ENCODE measurements at places on chromosomes 2 and 18.

DNA sequence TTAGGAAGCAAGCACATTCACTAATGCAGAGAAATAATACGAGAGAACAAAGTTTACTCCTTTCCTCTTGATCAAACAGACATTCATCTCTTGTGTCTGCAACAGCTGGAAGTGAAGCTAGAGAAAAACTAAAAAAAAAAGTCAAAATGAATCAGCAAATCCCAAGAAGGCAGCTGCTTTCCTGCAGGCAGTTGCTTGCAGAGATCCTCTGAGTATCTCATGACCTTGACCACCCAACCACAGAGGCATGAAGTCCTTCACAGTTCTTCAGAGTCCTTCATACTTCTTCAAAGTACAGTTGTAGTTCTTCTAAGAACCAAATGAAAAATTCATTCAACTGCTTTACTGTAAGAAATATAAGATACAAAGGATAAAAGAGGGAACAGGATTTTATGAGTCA lies 97.2 kb upstream of the ACVR1C start:
- DNase-seq, result no peak

- DNase-seq, result no peak
These were observed 138.3 kb downstream of the PXDN start for GRCh38 chr2:1606046-1606400.

DNA sequence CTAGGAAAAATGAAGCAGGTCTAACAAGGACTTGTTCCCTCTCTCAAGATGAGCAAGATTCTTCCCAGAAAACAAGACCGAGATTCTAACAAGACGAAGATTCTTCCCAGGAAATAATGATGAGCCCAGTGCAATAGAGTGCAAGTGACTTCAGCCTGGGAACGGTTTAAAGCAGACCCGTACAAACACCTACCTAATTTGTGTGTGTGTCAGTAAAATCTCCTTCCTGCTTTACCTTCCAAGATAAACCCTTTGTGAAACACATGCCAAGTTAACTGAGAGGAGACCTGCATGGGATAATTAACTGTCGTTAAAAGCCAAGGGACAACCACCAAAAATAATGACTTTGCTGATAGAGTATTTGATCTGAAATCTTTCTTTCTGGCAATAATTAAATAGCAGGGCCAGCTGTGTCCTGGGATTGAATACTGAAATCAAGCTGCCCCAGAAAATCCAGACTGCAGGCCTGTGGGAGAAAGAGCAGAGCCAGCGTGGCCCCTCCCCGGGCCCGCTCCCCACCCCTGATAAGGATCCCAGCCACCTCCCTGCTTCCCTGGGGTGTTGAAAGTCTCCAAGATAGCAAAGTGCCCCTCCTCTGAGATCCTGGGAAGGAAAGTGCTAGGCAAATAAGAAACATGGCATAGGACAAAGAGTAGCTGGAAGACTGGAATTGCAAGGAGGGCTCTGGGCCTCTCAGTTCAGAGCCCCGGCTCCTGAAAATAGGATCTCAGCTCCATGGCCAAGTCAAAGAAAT lies 145.5 kb downstream of the CYP26B1 start:
- DNase-seq, result no peak

GRCh38 chr2:70103531-70104061 lies 16.3 kb downstream of the PCBP1 start:
- no peak for DNase-seq

GRCh38 chr2:237438080-237438940 lies 24.3 kb upstream of the COL6A3 start:
- DNase-seq, result no peak

DNA sequence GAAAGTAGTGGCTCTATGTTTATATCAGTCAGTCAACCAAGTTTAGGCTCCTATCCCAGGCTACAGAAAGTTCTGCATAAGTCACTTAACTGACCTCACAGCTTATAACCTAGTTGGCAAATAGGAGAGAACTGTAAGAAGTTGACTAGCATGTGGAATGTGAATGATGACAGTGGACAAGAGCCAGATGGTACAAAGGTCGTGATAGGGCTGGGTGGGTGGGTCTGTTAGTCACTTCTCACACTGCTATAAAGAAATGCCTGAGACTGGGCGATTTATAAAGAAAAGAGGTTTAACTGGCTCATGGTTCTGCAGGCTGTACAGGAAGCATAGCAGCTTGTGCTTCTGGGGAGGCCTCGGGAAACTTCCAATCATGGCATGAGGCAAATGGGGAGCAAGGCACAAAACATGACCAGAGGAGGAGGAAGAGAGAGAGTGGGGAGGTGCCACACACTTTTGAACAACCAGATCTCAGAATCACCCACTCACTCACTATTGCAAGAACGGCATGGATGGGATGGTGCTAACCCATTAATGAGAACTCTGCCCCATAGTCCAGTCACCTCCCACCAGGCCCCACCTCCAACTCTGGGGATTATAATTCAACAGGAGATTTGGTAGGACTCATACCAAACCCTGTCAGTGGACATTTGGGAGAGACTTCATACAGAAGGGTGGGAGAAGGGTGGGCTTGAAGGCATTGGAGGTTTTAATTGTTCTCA lies 68.8 kb downstream of the LTBP1 start:
- DNase-seq, result no peak

- DNase-seq, result peak; percentile 32
These were observed 34.1 kb downstream of the KIF5C start for GRCh38 chr2:148909114-148909513.

DNA sequence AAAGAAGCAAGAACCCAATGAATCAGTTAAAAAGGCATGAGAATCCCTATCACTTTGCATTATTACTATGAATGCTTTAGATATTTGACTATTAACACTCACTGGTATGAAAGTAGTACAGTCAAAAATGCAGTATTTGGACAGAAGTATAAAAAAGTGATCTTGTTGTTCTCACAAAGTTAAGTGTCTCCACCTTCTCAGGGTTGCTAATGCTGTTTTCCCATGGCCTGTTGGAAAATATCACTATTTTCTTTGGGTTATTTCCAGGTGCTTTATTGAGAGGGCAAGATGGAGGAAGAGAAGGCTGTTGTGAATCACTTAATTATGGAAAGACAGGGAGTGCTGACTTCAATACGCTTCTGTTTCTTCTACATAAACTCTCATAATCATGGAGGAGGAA lies 13.6 kb upstream of the CREB1 start:
- DNase-seq, result no peak

DNA sequence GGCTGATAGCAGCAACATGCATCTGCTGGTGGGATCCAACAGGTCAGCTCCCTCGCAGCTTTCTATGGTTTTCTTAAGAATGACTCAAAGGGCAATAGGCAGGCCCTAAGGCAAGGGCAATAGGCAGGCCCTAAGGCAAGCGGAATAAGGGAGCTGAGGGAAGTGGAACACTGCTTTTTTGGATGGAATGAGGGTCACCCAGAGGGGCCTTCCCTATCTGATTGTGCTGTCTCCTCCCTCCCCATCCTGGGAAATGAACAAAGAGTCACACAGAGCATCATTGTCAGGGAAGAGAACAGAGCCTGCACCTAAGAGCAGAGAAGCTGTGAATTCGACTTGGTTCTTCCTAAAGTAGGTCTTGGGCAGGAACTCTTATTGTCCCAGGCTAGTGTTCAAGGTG lies 43.3 kb upstream of the PTPRM start:
- DNase-seq, result no peak

- DNase-seq, result peak; percentile 99
These were observed 485.1 kb downstream of the NRXN1 start for GRCh38 chr2:50546790-50547189.

GRCh38 chr2:168678153-168678853 lies 124.1 kb upstream of the NOSTRIN start:
- no peak for DNase-seq

GRCh38 chr2:50727636-50728339 lies 304.1 kb downstream of the NRXN1 start:
- DNase-seq, result peak; percentile 61

DNA sequence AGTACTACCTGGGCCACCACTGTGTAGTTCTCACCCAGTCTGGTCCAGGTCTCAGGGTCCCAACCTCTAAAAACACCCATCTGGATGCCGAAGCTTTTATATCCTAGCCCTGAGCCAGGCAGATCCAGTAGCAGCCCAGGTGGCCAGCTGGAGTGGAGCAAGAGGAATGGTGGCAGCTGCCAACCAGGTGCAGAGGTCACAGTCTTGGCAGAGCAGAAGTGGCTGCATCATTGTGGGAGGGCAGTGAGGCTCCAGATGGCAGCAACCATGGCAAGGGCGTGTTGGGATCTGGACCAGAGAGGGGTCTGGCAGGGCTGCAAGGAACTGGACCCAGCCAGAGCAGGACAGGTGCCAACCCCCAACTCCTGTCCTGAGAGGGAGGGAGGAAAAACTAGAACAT lies 72.2 kb upstream of the AGAP1 start:
- no peak for DNase-seq

GRCh38 chr2:168789776-168790175 lies 12.7 kb upstream of the NOSTRIN start:
- no peak for DNase-seq

- DNase-seq, result no peak
These were observed 22.7 kb downstream of the GPR55 start for GRCh38 chr2:230902180-230902899.

DNA sequence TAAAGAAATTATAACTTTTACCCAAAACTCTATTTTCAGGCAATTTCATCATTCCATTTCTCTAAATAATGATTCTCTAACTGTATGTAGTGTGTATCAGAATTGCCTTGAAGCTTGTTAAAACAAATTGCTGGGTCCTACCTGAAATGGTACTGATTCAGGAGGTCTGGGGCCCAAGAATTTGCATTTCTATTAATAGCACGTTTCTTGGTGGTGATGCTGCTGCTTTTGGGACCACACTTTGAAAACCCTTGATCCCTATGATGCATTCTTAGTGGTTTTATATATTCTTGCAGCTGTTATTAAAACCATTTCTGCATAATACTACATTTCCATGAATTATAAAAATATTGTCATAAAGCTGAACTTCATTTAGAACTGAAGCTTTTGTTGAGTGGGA lies 140.7 kb downstream of the NCK2 start:
- DNase-seq, result no peak

GRCh38 chr2:212034841-212035585 lies 503.6 kb downstream of the ERBB4 start:
- no peak for DNase-seq

DNA sequence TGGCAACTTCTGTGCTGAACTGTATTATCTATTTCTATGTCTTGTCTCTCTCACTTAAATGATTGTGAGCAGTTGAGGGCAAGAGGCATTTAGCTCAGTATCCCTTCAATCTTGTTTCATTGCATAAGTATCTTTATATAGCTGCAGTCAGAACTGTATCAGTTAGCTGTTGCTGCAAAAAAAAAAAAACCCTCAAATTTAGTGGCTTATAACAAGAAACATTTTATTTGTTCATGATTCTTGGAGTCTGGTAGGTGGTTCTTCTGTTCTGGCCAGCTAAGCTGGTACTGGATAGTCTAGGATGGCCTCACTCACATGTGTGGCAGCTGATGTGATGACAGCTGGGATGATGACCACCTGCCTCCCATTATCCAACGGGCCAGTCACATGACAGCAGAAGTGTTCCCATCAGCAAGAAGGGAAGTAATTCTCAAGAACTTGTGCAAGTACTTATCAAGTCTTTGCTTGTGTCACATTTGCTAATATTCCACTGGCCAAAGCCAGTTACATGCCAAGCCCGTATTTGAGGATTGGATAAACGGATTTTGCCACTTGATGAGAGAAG lies 67.8 kb downstream of the SLC4A3 start:
- no peak for DNase-seq

GRCh38 chr2:179677077-179677688 lies 184.2 kb downstream of the ZNF385B start:
- peak; percentile 35 for DNase-seq

DNA sequence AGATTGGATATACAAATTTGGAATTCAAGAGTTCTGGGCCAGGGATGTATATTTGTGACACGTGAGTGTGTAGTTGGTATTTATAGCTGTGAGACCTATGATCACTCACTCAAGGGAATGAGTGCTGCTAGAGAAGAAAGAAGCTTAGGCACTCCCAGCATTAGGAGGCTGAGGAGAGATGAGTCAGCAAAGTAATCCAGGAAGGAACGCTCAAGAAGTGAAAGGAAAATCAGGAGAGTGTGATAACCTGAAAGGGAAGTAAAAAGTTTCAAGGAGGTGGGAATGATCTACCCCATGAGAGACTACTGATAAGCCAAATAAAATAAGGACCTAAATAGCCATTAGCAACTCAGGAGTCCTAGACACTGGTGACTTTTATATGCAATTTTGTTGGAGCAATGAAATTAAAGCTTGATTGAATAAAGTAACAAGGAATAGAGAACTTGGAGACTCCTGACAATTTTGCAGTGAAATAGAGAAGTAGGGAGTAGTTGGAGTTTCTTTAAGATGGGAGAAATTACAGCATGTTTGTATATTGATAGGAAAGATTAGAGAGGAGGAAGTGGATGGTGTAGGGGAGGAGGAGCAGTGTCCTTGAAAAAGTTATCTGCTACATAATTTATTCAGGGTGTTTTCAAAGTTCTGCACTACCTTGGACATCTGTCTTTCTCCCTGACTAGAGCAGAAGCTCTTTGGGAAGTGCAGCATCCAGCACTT lies 89.9 kb downstream of the UBE2E3 start:
- DNase-seq, result no peak

Measured in NCI-H2227 treated with DMSO at 0.1 percent for 48 hours (cell line).